Activated CD4-positive, alpha-beta T cell treated with anti-CD3 and anti-CD28 coated beads, Interleukin-2, amount 50 U/mL, for 24 hours (primary cell): ENCODE measurements at places on chromosomes 1 and 21.

- no peak for DNase-seq
Measured at GRCh38 chr21:35326677-35327076, 277.6 kb upstream of the RUNX1 start.

GRCh38 chr1:1068517-1069055 lies 5.5 kb downstream of the RNF223 start:
- no peak for DNase-seq

- DNase-seq: no peak
Measured at GRCh38 chr1:33004613-33005012, 32.1 kb downstream of the AK2 start.

GRCh38 chr1:164991763-164992314 lies 364.7 kb downstream of the LMX1A start:
- no peak for DNase-seq

- DNase-seq: no peak
Measured at GRCh38 chr21:45539046-45539795, 3.0 kb downstream of the SLC19A1 start.

DNA sequence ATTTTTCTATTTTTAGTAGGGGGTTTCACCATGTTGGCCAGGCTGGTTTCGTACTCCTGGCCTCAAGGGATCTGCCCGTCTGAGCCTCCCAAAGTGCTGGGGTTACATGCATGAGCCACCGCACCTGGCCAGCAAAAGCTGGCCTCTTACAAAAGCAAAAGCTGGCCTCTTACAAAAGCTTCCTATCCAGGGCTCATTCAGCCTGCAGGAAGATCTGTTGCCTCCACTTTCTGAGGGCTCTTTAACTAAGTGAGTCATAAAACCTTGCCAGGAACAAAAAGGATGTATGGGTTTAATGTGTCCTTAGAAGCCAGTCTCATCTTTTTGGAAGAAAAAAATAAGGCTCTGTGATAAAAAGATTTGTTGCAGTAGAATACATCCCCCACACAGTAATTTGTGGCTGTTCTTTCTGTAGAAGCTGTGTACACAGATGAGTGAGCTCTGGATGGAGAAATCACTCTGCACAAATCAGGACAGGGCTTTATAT lies 15.0 kb downstream of the HTR1D start:
- DNase-seq: no peak
